Spleen (tissue), 13 donors: ENCODE measurements at places on chromosomes 16 and 17. TPM values are rescaled to one million over a fixed set of nuclear protein-coding genes. Genes with fewer than 3 reads are reported as not detected.

DNA sequence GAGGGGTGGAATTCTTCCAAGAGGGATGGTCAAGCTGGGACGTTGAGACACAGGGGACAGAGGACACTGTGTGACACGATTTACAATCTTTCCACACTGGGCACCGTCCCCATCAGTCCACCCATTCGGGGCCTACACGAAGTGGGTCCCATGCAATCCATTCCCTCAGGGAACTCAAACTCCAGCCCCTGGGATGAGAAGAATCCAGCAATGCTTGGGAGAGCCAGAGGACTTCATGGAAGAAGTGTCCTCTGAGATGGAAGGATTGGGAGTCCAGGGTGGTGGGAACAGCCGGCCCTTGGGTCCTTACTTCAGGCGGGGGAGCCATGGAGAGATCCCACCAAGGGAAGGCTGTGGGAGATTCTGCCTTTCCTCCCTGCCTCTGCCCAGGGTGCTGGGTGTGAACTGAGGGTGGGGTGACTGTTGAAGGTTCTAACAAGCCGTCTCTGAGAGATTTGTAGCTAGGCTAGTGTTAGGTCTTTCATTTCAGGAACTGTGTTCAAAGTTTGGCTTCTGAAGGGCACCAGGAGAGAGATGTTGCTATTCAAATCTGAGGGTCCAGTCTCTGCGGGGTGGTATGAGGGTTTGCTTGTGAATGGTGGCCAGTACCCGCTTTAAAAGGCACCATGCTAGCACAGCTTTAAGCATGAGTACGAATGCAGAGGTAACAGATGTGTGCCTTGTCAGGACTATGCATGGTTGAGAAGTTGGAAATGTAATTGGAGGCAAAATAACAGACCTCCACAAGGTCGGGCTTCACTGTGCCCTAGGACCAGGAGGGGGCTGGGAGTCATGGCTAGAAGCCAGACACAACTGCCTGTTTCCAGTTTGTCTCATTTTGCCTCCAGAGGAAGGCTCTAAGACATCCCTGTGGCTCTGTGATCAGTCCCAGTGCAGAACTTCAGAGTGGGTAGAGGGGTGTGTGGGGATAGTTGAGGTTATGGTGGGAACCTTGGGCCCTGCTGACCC is 1.9 kb downstream of the ATP1B2 start:
- DNase-seq, result no peak

Gene NEK8
- total RNA-seq, result 12.9 TPM

DNA sequence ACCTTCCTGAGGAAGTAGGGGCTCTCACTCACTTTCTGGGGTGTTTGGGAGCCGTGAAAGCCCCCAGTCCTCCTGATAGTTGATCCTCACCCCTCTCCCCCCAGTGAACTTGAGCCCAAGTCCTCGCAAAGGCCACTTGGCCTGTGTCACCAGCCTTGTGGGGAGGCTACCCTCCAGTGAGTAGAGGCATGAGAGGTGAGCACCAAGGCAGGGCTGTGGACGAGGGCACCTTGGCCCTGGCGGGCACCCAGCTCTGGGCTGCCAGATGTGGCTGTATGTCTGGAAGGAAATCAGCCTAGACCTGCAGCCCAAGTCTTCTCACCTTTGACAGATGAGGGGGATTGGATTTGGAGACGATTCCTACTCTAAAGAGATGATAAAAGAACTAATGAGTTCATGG is 3.1 kb downstream of the TTYH2 start:
- no peak for DNase-seq

GRCh38 chr16:89113661-89114060 is 20.0 kb downstream of the ACSF3 start:
- DNase-seq, result peak; percentile 87

DNA sequence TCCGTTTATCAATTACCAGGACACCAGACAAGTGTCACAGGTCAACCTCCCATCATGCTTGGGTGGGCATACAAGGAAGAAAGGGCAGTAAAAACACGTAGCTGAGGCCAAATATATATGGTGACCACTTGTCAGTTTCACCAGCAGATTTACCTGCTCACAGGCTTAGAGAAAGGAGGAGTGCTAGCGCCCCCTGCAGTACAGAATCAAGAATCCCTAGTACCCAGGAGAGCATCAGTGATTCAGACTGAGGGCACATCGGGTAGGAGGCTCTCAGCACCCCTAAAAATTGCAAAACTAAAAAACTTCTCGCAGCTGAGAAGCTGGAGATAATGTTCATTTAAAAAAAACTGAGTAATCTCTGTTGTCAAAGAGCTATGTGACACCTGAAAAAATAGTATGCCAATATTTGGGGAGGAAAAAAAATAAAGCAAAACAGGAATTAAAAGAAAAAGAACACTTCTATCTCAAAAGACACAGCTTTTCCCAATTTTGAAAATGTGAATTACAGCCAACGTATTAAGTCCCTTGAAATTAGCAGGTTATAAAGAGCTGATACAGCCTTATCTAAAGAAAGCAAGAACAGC is 21.2 kb upstream of the MON1B start:
- DNase-seq, result no peak

DNA sequence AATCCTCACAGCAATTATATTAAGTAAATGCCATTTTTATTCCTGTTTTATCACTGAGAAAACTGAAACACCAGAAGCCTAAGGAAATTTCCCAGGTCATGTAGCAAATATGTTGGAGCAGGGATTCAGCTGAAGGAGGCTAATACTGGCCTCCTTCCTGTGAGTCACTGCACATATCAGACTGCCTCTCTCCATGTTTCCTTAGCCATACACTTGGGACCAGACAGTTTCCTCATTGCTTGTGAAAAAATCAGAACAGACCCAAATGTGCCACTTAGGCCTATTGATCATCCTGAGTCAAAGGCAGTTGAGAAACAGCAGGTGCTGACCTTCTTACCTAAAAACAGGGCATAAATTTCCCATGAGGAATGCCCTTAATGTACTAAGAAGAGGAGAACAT is 18.9 kb upstream of the ELAC2 start:
- no peak for DNase-seq

GRCh38 chr16:11557801-11558200 is 28.9 kb downstream of the LITAF start:
- peak; percentile 21 for DNase-seq

GRCh38 chr17:4959261-4959965 is 8.2 kb downstream of the SPAG7 start:
- DNase-seq, result no peak

Gene PLA2G10
- total RNA-seq, result not detected

Gene CDH5
- 48.8 TPM for total RNA-seq

DNA sequence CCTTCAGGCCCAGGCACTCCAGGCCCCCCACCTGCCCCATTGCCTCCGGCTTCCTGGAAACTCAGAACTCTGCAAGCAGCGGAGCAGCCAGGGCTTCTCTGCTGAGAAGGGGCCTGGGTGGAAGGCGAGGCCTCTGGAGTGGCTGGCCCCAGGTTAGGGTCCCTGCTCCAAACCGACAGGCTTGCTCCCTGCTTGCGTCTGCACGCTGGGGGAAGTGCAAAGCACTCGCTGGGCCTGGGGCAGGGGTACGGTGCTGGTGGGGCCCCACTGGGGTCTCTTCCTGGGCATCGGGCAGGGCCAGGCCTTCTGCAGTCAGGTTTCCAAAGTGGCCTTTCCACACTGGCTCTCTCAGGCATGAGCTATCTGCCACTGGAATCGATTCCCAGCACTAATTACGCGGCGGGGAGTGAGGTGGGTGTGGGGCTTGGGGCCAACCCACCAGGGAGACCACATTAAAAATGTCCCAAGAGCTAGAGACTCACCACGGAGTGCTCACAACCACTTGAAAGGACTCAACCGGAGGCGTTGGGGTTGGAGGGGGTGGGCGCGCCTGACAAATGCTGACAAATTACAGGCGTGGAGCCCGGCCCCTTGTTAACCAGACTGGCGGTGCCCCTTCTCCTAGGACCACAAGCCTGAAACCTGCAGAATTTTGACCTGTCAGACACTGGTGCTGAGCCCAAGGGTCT is 17.9 kb downstream of the FAM83G start:
- no peak for DNase-seq

Gene DNAAF1
- total RNA-seq, result not detected

GRCh38 chr16:80936410-80936809 is 70.3 kb downstream of the CMC2 start:
- no peak for DNase-seq

DNA sequence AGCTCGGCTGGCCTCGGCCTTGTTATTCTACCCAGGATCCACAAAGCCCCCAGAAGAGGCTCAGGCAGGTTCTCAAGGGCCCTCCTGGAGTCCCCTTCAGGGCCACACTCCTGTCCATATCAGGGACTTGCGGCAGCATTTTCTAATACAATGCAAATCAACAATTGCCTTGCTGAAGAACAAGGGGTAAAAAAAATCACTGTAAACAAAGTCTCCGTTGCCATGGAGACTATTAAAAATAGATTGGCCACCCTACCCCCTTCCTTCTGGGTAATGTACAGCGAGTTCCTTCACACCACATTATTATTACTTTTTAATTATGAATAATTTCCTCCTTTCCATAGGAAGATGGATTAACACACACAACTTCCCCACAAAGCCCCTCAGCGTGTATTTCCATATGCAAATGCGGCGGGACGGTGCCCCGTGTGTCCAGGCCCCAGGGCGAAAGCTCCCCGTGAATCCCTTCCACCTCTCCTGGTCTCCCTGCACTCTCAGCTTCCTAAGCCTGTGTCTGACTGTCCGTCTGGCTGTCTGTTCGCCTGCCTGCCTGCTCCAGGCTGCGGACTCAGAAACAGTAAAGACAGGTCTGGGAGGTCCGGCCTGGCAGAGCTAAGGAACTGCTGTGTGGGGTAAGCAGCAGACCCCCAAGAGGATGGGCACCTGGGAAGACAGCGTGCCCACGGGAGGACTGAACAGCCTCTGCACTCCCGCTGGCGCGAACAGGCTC is 196.6 kb downstream of the RBFOX3 start:
- DNase-seq, result no peak

DNA sequence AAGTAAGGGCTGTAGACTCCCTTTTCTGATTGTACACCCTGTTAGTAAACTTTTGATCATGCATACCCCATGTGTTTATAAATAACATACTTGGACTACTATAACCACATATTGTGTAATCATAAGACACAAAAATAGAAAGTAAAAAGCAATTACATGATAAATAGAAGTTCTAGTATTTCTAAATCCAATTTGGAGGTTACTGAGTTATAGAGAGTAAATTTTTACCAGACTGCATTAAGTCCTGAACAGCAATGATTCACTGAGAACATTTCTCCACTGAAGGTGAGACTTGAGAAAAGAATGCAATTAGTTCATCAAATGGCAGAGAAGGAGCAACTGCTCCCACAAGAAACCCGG is 7.7 kb upstream of the TBKBP1 start:
- no peak for DNase-seq

GRCh38 chr16:78838276-78838675 is 738.8 kb downstream of the WWOX start:
- no peak for DNase-seq

Gene NPTX1
- 14.0 TPM for total RNA-seq

Gene KRT25
- not detected for total RNA-seq
